ENCODE measurements at places on chromosomes 6 and 20.

- DNase-seq: no peak
These were observed 71.2 kb downstream of the LY86 start for GRCh38 chr6:6659600-6660327.

DNA sequence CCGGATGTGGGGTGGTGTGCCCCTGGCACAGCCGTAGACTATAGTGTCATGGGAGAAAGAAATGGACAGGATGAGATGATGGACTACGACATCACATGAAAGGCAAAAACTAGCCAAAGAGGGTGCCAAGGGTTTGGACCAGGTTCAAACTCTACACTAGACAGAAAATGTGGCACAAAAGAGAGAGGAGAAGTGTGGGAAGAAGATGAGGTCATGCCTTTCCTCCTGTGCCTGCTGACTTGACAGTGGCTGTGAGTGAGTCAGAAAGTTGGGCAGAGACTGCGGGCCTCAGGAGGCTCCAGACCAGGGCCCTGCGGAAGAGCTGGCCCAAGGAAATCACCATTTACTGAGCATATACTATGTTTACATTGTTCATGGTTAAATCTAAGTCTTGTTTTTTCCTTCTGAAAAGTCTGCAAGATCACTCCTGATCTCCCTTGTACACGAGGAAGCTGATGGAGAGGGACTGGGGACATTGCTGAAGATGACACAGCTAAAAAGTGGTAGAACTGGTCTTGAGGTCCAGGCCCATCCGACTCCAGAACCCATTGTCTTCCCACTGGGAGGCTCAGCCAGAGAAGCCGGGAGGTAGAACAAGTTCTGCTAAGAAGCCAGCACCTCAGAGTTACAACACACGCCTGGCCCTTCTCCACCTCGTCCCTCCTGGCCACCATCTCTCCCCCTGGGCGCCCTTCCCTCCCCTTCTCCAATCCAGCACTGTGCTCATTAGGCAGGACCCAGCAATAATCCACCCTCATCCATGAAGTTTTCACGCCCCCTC, 35.6 kb downstream of the CNKSR3 start:
- DNase-seq: no peak

DNA sequence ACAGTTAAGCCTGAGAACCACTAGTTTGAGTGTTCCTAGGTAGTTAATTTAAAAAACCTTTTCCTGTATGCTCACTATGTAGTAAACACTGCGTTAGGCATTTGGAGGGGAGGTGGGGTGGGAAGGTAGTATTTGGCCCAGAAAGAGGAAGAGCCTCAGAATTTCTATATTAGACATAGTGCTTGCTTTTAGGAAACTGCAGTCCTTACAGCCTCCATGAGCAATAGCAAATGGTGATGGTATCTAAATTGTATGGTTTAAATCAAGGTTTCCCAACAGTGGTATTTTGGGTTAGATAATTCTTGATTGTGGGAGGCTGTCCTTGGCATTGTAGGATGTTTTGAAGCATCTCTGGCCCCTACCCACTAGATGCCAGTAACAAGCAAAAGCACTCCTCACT, 61.5 kb upstream of the RIPOR2 start:
- DNase-seq: no peak

DNA sequence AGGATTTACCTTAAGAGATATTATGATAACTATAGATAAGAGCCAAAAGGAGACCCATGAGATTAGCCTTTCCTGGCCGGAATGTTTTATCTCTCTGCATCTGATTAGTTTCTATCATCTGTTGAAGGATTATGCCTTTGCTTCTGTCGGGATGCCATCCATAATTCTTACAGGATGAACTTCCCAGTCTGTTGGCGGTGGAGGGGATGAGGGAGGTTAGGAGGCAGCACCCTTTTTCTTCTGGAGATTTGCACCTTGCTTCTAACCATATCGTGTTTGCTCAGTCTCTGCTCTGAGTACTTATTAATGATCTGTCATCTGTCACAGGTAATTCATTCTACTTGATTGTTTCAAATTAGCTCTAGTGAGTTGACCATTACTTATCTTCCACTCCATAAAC, 292.1 kb downstream of the KHDC1L start:
- DNase-seq: no peak

GRCh38 chr6:37882724-37883413, 63.3 kb downstream of the ZFAND3 start:
- DNase-seq: no peak

DNA sequence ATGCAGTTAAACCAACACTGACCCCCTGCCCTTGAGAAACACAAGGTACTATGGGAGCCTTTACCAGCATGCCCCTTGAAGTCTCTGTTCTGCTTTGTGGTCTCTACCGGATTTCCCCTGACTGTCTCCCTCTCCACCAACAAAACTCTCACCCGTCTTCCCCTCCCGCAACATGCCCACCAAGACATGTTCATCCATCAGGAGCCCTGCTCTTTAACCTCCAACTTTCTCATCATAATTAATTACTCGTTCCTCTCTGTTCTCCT, 1.1 kb downstream of the ZNF165 start:
- no peak for DNase-seq

DNA sequence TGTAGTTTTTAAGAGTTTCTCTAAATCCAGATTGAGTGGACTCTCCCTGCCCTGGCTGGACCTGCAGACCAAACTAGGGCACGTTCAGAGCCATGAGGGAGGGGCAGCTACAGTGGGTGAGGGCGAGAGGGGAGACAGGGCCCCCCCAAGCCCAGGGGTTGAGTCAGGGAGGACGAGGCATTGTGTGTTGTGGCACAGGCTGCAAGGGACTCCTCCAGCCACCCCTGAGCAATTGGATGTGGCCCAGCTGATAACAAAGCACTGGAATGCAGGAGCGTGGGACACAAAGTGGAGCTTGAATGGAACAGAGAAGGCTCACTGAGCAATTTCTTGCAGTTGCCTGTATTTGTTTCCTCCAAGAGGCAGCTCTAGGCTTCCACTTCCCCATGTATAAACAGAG, 43.5 kb upstream of the MYL9 start:
- no peak for DNase-seq

GRCh38 chr20:7716286-7716972, 223.8 kb downstream of the HAO1 start:
- DNase-seq: no peak

GRCh38 chr6:19210849-19211590, 626.1 kb upstream of the ID4 start:
- DNase-seq: no peak

DNA sequence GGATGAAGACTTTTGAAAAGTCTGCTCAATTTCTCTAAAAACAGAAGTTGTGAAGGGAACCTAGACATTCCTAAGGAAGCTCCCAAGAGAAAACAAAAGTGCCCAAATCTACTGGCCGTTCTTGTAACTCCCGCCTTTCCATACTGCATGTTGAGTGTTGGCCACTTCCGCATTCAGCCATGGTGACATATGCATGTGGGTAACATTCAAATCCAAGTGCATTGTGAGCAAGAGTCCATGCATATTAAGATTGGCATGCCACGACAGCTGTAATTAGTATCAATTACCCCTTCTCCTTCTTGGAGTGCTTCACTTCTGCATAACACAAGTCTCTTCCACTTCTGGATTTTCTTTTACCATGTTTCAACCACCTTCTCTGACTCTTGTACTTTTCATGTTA, 8.4 kb downstream of the SLC35D3 start:
- no peak for DNase-seq

DNA sequence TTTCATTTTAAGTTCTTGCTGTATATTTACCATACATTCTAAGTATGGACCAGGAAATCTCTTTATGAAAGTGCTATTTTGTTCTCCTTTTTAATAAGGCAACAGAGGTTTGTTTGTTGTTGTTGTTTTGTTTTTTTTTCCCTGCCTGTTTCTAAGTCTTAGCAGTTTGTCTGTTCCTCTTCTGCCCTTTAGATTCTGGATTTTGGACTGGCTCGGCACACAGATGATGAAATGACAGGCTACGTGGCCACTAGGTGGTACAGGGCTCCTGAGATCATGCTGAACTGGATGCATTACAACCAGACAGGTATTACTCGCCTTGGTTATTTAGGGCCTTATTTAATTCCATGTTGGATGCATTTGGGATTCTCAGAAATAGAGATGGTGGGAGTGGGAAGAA, 48.0 kb downstream of the MAPK14 start:
- DNase-seq: no peak

GRCh38 chr6:34005901-34006531, 139.9 kb downstream of the GRM4 start:
- no peak for DNase-seq

GRCh38 chr6:137652961-137653705, 158.9 kb upstream of the OLIG3 start:
- DNase-seq: no peak

DNA sequence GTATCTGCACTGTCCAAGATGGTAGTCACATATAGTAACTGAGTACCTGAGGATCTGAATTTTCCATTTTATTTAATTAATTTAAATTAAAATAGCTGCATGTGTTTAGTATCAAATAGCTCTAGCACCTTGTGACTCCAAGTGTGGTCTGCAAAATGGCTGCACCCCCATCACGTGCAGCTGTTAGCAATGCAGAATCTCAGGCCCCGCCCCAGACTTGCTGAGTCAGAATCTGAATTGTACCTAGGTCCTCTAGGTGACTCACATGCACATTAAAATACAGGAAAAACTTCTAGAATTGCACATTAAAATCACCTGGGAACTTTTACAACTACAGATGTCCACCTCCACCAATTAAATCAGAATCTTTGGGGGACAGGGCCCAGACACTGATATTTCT, 19.2 kb upstream of the FAM83C start:
- DNase-seq: peak; percentile 75

GRCh38 chr20:61451953-61452352, 199.9 kb downstream of the CDH4 start:
- DNase-seq: no peak

DNA sequence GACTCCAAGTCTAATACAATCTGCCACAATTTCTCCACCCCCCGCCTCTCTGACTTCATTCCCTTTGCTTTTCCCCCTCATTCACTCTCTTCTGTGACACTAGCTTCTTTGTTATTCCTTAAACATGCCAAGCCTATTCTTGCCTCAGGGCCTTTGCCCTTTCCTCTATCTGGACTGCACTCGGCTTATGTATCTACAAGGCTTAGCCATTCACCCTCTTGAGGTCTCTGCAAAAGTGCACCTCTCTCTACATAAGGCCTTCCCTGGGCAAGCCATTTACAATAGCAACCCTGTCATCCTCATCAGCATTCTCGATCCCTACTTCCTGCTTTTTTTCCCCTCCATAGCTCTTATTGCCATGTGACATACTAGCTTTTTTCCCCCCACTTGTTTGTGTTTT, 168.9 kb downstream of the PDSS2 start:
- DNase-seq: no peak

DNA sequence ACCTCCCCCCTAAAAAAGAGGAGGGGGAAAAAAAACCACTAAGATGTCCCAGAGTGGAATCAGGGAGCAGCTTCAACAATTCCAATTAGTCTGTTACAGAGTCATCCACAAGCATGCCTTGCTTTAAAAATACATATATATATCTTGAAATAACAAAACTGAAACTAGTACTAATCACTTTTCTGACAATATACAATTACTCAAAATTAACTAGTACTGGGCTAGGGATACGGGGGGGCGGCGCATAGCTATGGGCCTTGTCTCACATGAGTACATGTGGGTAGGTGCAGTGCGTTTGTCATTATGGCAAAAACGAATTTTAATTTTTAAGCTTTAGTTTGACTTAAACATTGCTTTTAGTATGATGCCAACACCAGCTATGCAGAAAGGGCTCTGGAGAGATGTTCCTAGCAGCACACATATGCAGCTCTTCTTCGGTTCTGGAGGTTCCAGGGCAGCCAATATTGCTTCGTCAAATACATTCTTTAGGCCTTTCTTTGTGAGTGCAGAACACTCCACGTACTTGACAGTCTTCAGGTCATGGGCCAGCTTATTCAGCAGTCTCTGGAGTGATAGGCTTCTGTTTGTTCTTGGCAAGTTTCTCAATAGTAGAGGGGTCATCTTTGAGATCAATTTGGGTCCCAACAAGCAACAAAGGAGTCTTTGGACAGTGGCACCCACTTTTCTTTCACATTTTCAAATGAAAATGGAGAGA, 38.8 kb downstream of the ITCH start:
- DNase-seq: peak; percentile 41

DNA sequence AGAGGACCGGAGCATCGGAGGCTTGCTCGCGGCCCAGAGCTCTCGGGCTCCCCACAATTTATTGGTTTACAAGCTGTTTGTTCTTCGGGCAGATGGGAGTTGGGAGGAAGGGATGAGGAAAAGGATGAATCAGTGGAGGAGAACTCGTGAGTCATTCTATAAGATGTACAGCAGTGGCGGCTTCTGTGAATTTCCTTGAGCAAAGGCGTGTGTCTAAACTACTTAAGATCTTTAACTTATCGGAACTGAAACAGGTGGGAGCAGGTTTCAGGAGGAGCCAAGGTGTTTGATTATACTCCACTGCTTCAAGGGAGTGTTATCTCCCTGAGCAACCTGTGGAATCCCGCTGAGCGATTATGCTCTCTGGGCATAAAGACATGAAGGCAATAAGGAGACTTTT, 50.5 kb upstream of the IBTK start:
- no peak for DNase-seq

DNA sequence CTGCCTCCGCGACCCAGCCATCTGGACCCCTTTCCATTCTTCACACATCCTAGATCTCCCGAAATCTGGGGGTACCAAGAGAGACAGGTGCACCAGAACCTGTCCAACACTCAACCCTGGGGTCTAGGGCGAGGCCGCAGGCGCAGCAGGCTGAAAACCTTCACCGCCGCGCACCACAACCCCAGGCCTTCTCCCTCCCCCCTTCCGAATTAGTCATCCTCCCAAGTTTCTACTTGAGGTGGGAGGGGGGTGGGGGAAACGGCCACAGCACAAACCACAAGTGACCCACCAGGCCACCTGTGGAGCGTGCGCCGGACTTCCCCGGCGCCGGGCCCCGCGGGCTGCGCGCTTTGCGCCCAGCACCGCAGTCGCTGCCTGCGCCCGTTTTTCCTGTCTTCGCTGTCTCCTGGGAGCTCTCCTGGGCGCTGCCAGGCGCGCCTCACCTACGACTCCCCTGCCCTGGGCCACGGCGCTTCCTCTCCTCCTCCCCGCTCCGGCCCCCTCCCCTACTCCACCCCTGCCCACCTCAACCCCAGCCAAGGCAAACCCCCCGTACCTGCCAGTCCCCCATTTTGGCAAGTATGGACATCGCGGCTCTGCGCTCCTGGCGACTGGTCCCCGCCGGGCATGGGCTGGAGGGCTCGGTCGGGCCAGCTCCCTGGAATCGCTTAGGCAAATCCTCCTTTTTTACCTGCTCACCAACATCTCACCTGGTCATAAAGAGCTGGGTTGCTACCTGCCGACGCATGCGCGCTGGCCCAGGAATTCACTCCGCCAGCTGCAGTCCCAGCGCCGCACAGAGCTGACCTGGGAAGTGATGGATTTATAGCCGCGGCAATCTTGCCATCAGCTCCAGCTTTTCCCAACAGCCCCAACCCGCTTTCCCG, 4.2 kb upstream of the TFAP2A start:
- DNase-seq: no peak

- DNase-seq: no peak
These were observed 98.2 kb upstream of the NAA20 start for GRCh38 chr20:19918965-19919329.
